ENCODE measurements at places on chromosomes 6 and 20.

GRCh38 chr6:105109955-105110895, 69.6 kb downstream of the POPDC3 start:
- DNase-seq: no peak

- DNase-seq: no peak
These were observed 309.9 kb upstream of the NOX3 start for GRCh38 chr6:155765275-155766194.

DNA sequence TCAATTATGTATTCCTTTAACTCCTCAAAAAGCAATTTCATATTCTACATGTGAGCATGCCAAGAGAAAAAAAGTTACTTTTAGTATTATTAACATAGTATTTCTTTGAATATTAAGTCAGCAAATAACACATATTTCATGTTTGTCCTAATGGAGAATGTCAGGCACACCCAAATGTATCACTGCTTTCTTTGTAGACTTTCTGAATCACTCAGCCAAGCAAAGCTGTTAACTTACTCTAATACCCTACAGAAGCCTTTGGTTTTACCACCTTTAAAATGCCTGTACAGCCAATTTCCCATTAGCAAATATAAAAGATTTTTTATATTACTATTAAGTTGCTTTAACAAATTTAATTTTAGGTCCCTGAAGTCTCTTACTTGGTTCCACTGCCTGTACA, 23.8 kb downstream of the FRK start:
- DNase-seq: no peak

DNA sequence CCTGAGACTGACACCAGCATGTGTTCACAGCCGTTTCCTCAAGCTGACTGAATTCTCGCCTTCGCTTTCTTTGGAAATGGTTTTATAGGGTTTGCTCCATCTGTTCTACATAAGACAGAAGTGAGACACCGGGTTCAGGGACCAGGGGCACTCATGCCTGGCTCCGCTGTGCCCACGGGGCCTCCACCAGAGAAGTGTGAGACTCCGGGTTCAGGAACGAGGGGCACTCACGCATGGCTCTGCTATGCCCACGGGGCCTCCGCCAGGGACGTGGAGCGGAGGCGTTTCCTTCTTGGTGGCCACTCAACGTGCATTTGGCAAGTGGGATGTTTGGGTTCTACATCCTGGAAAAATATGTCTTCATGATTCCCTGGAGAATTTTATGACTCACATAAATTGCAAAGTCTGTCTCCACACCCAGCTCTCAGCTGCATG, 106.6 kb downstream of the RNASET2 start:
- no peak for DNase-seq

DNA sequence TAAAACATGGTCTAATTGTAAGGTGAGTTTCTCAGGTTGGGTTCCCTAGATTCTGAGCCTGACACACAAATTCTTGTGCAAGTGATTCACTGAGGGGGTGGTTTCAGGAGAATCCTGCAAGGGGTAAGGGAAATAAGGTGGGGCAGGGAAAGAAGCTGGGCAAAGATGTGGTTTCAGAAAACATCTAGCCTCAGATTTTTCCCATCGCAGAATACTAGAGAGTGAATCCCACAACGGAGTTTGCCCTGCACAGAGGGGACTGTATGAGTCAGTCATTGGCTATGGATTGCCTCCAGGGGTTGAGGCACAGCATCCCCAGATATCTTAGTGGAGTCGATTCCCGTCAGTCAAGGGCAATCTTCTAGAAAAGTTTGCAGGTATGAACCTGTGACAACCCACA, 65.2 kb downstream of the PRL start:
- DNase-seq: no peak

All from SJCRH30 (cell line).